Activated naive CD4-positive, alpha-beta T cell treated with anti-CD3 and anti-CD28 coated beads for 36 hours (primary cell): ENCODE measurements at places on chromosomes 12 and 14.

DNA sequence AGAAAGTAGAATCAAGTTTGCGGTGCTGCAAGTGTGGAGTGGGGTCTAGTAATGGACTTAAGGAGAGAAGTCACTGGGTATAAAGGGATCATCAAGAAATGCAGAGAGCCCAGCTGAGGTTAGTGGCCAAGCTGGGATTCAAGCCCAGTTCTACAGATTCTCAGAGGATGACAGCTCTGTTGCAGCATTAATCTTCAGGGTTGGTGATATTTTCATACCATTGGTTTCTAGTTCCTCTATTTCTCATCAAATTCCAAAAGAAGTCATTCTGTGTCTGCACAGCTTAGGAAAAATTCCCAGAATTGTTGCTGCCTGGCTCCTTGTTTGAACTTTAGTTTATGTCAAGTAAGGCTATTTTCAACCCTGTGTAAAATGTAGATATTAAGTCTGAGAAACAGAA is 169.5 kb upstream of the NTF3 start:
- no peak for DNase-seq

- DNase-seq: no peak
Observed at GRCh38 chr12:79329933-79330332, 360.8 kb downstream of the PAWR start.

DNA sequence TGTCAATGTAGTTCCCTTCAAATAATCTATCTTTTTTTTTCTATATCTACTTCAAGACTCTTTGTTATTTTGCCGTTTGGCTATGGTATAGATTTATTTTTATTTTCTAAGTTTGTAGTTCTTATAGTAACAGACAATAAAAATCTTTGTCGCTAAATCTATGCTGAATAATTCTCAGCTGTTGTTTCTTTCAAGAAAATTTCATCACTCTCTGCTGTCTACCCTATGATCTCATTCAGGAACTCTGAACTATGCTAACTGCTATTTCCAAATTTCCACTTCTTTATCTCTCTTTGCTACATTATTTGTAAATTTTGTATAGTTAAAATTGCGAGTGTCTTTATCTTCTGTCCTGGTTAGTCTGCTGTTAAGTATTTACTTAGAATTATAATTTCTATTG is 353.6 kb downstream of the LRFN5 start:
- no peak for DNase-seq

DNA sequence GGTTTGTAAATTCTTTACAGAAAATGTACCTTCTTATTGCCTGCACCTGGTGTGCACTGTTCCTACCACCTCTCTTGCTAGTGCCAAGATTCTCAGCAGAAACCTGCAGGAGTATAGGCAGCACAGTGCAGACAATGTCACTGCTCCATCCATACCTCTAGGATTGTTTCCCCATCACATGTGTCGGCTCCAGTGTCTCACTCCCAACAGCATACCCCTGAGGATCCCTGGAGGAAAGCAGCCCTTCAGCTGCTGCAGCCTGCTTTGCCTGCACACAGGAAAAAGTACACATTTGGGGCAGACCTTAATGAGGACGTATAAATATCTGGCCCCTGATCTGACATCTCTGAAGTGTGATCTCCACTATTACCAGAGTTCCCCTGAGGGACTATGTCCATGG is 235.5 kb downstream of the MDGA2 start:
- no peak for DNase-seq

GRCh38 chr12:24118668-24119067 is 169.2 kb upstream of the SOX5 start:
- no peak for DNase-seq

DNA sequence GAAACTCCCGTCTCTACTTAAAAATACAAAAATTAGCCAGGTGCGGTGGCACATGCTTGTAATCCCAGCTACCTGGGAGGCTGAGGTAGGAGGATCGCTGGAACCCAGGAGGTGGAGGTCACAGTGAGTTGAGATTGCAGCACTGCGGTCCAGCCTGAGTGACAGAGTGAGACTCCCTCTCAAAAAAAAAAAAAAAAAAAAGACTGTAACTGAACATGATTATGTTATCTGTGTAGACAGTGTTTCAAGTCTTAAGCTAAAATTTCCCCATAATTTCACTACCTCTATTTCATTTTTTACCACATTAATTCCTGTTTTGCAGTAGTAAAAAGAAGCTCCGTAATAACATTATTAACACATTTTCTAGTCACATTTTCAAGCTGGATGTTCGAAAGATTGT is 5.4 kb downstream of the PLBD1 start:
- DNase-seq: no peak

GRCh38 chr14:33940561-33941011 is 10.3 kb downstream of the EGLN3 start:
- DNase-seq: no peak

GRCh38 chr12:54197431-54197909 is 8.7 kb upstream of the SMUG1 start:
- DNase-seq: no peak
